ENCODE measurements at places on chromosomes 3 and 15. TPM values are rescaled to one million over a fixed set of nuclear protein-coding genes. Genes with fewer than 3 reads are reported as not detected.

Gene GRIP2
- total RNA-seq: 3.2 TPM

Gene SNTN
- total RNA-seq: not detected

Gene PLA1A
- total RNA-seq: not detected

Gene GABRB3
- 98.2 TPM for total RNA-seq

Gene IQCF5
- not detected for total RNA-seq

Gene CCR9
- total RNA-seq: not detected

Gene PIK3CA
- 9.8 TPM for total RNA-seq

Gene CLRN1
- total RNA-seq: not detected
